ENCODE measurements at places on chromosomes 4 and X.

- no peak for DNase-seq
- H3K4me1 ChIP-seq, result no peaks in the 10 kb centered on the region
- no peaks in the 10 kb centered on the region for H3K36me3 ChIP-seq
- H3K27me3 ChIP-seq, result no peaks in the 10 kb centered on the region
- no peak overlapping the region for H3K27ac ChIP-seq
- no peak overlapping the region for H3K4me3 ChIP-seq
These were observed 824 bp downstream of the SASH3 start for GRCh38 chrX:129780441-129781105.

- peak overlapping the region; percentile 29 for H3K4me3 ChIP-seq
- peak overlapping the region; percentile 95 for H3K27ac ChIP-seq
- peaks cover 55% of the 10 kb centered on the region for H3K4me1 ChIP-seq
- peaks cover 4% of the 10 kb centered on the region for H3K36me3 ChIP-seq
These were observed 327.4 kb downstream of the PPP3CA start for GRCh38 chr4:101019941-101020401.

DNA sequence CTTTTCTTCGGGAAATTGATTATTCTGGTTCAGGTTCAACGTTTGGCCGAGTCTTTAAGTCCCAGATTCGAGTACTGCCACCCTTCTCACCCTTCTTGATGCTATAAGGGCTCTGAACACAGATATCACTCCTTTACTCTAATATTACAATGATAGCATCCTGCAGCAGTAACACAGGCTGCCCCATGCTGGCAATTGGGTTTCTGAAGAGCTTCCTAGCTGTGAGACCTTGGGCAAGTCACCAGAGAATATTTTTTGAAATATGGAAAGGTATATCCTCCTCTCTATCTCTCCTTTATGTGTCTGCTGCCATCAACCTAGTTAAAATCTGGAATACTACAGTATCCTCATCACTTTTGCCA lies 297 bp upstream of the MTMR8 start:
- peak overlapping the region; percentile 54 for H3K4me3 ChIP-seq
- H3K27ac ChIP-seq, result no peak overlapping the region
- DNase-seq, result no peak
- peaks cover 10% of the 10 kb centered on the region for H3K4me1 ChIP-seq
- no peaks in the 10 kb centered on the region for H3K27me3 ChIP-seq

- no peaks in the 10 kb centered on the region for H3K4me1 ChIP-seq
- no peak for DNase-seq
- H3K27me3 ChIP-seq, result no peaks in the 10 kb centered on the region
- no peak overlapping the region for H3K27ac ChIP-seq
These were observed 1226.9 kb downstream of the PCDH7 start for GRCh38 chr4:31947101-31947500.

- H3K4me1 ChIP-seq, result peaks cover 3% of the 10 kb centered on the region
- no peaks in the 10 kb centered on the region for H3K27me3 ChIP-seq
- H3K36me3 ChIP-seq, result no peaks in the 10 kb centered on the region
- DNase-seq, result no peak
These were observed 24.1 kb upstream of the WFS1 start for GRCh38 chr4:6245246-6246169.

- no peaks in the 10 kb centered on the region for H3K27me3 ChIP-seq
- DNase-seq, result no peak
- peak overlapping the region; percentile 95 for H3K27ac ChIP-seq
- peak overlapping the region; percentile 66 for H3K4me3 ChIP-seq
These were observed 995 bp downstream of the SMARCA5 start for GRCh38 chr4:143514497-143514896.

DNA sequence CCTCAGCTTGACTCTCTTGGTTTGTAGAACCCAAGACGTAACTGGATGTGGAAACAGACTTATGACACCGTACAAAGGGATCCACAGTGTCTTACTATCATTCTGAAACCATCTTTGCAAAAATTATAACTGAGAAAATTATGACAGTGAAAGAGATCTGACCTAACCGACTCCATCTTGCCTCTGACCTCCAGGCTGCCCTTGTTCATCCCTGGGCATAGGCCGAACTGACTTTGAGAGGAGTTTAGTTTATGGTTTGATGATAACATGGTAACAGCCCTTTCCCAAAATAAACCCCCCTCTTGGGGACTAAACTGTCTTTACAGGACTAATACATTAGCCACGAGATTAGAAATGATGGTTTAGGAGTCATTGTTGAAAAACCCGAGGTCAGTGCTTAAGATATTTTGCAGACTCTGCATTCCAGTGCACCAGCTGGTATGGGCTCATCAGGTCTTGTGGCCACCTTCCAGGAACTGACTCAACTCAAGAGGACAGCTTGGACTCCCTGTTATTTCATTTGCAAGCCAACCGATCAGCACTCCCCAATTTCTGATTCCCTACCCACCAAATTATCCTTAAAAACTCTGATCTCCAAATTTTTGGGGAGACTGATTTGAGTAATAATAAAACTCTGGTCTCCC lies 49.6 kb downstream of the CASP3 start:
- H3K36me3 ChIP-seq, result no peaks in the 10 kb centered on the region
- no peak for DNase-seq
- H3K4me1 ChIP-seq, result no peaks in the 10 kb centered on the region

DNA sequence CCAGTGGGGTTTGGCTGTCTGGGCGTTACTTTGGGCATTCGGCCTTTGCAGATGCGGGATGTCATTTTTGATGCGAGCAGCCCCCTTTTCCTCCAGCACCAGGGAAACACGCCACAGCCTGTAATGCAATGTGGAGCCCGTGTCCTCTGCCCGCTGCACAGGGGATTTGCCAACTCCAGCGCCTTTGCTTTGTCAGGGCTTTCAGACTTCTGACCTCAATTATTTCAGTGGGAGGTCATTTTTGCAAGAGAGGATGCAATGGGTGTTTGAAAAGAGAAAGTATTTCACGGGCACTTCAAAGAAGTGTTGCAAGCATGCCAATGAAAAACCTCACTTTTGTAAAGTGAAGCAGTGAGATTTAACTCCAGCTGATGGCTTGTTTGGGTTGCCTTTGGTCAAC lies 11.5 kb downstream of the CLCN4 start:
- no peaks in the 10 kb centered on the region for H3K36me3 ChIP-seq
- H3K4me1 ChIP-seq, result no peaks in the 10 kb centered on the region
- no peak overlapping the region for H3K27ac ChIP-seq
- no peaks in the 10 kb centered on the region for H3K27me3 ChIP-seq
- DNase-seq, result no peak

- no peaks in the 10 kb centered on the region for H3K36me3 ChIP-seq
- no peaks in the 10 kb centered on the region for H3K4me1 ChIP-seq
- H3K27me3 ChIP-seq, result no peaks in the 10 kb centered on the region
These were observed 49.7 kb downstream of the CHIC2 start for GRCh38 chr4:54014666-54015160.

DNA sequence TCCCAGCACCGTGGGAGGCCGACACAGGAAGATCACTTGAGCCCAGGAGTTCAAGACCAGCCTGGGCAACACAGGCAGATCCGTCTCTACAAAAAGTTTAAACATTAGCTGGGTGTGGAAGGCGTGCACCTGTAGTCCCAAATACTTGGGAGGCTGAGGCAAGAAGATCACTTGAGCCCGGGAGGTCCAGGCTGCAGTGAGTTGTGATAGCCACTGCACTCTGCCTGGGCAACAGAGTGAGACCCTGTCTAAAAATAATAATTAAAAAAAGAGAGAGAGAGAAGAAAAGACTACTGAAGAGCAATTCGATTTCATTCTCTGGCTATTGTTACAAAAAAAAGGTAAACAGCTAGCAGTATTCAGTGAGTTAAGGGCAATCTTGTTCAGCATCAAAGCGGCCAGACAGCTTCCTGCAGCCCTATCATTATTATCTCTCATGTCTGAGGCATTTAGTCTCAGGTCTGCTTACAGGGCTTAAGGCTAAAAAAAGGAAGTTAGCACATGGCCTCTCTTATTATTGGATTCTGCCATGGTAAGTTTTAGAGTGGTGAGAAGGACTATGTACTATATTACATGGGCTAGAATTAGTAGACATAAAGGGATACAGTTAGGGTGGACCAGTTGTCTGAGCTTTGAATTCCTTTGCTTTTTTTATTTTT lies 37.9 kb downstream of the ARHGEF6 start:
- H3K27me3 ChIP-seq, result no peaks in the 10 kb centered on the region
- no peak overlapping the region for H3K27ac ChIP-seq
- no peak overlapping the region for H3K4me3 ChIP-seq
- no peaks in the 10 kb centered on the region for H3K4me1 ChIP-seq

DNA sequence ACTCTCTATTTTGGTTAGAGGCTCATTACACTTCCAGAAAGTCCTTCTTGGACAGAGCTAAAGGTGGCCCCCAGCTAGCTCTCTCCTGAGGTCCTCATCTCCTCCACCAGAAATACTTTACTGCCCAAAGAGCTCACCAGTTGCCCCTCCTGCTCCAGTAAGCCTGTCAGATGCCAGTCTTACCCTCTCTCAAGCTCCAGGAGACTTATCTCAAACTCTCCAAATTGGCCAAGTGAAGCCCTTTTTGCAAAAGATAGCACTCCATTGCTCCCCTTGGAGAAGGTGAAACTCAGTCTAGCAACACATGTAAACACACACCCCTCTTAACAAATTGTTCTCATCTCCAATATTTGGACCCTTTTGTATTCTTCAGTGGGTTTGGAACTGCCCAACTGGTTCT lies 128.5 kb downstream of the ZNF330 start:
- H3K36me3 ChIP-seq, result no peaks in the 10 kb centered on the region
- no peaks in the 10 kb centered on the region for H3K4me1 ChIP-seq
- no peak overlapping the region for H3K4me3 ChIP-seq
- DNase-seq, result no peak
- H3K27me3 ChIP-seq, result no peaks in the 10 kb centered on the region

GRCh38 chr4:113144091-113144490 lies 94.6 kb downstream of the ANK2 start:
- no peak overlapping the region for H3K4me3 ChIP-seq
- peaks cover 18% of the 10 kb centered on the region for H3K4me1 ChIP-seq
- H3K36me3 ChIP-seq, result no peaks in the 10 kb centered on the region
- H3K27me3 ChIP-seq, result no peaks in the 10 kb centered on the region
- no peak overlapping the region for H3K27ac ChIP-seq

DNA sequence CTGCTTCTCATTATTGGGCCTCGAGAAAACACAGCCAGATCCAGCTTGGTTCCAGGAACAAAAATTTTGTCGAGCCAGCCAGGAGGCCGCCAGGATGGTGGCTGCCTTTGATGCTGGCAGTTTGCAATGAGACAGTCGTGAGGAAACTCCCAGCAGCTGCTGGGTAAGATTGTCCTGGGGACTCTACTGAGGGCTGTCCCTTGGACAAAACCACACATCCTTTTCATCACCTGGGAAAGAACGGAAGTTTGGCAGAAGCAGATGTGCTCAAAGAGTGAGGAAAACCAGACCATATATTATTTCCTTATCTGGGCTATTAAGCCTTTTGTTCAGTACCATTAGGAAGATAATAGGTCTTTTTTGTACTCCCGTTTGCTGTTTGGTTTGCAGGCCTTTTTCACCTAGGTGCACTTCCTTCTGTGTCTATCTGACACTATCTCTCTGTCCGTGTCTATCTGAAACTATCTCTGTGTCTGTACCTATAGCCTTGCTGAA lies 13.4 kb upstream of the PAPSS1 start:
- H3K36me3 ChIP-seq, result no peaks in the 10 kb centered on the region
- DNase-seq, result no peak
- H3K4me3 ChIP-seq, result no peak overlapping the region
- H3K27ac ChIP-seq, result no peak overlapping the region
- H3K27me3 ChIP-seq, result no peaks in the 10 kb centered on the region
- H3K4me1 ChIP-seq, result no peaks in the 10 kb centered on the region

DNA sequence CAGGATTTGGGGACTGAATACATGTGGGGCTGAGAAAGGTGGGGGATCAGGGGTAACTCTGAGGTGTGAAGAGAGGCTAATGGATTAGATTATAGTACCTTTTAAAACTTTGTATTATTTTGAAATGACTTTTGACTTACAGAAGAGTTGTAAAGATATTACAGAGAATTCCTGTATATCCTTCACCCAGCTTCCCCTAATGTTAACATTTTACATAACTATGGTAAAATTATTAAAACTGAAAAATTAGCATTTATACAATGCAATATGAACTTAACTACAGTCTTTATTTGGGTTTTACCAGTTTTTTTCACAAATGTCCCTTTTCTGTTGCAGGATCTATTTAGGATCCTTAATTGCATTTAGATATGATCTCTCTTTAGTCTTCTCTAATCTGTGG lies 57.4 kb downstream of the TMEM164 start:
- DNase-seq, result no peak
- no peaks in the 10 kb centered on the region for H3K36me3 ChIP-seq
- no peaks in the 10 kb centered on the region for H3K4me1 ChIP-seq
- no peaks in the 10 kb centered on the region for H3K27me3 ChIP-seq
- no peak overlapping the region for H3K4me3 ChIP-seq
- no peak overlapping the region for H3K27ac ChIP-seq

DNA sequence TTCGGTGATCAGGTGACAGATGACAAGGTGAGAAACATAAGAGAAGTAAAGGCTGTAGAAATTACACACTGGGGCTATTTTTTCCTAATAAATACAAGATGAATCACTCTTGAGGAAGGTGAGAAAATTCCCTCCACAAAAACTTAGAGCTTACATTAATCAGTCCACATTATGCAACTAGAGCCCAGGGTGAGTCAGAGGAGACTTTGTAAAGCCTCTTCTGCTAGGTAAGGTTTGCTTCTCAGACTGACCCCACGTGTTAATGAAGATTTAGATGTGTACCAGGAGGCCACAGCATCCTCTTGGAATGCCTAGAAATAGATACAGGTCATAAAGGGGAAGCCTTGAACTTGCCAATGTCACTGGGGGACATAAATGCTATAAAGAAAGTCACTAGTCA lies 396.0 kb upstream of the SMIM31 start:
- H3K27me3 ChIP-seq, result no peaks in the 10 kb centered on the region
- no peak overlapping the region for H3K27ac ChIP-seq
- no peak overlapping the region for H3K4me3 ChIP-seq
- no peak for DNase-seq
- no peaks in the 10 kb centered on the region for H3K4me1 ChIP-seq
- no peaks in the 10 kb centered on the region for H3K36me3 ChIP-seq

DNA sequence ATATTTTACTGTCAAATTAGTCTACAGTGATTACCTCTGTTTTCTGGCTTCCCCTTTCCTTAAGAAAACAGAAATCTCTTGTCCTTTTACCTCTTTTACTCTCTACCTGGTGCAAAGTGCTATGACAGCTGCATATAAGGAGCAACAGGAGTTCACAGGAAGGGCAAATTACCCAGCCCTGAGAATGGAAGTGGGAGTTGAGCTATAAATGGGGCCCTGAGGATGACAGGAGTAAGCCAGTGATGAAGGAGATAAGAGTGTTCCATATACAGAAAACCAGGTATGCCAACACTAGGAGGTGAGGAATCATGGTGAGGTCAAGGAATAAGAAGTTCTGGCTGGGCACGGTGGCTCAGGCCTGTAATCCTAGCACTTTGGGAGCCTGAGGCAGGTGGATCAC lies 4.5 kb upstream of the HSD17B13 start:
- H3K27ac ChIP-seq, result no peak overlapping the region
- no peaks in the 10 kb centered on the region for H3K36me3 ChIP-seq
- no peaks in the 10 kb centered on the region for H3K4me1 ChIP-seq
- H3K27me3 ChIP-seq, result no peaks in the 10 kb centered on the region
- no peak overlapping the region for H3K4me3 ChIP-seq

GRCh38 chrX:129495900-129496299 lies 27.4 kb downstream of the SMARCA1 start:
- H3K27me3 ChIP-seq, result no peaks in the 10 kb centered on the region
- H3K4me1 ChIP-seq, result no peaks in the 10 kb centered on the region
- no peak overlapping the region for H3K27ac ChIP-seq
- DNase-seq, result no peak
- H3K36me3 ChIP-seq, result no peaks in the 10 kb centered on the region
